ENCODE measurements at places on chromosomes 5 and 9.
A peak's percentile ranks its signal among the peaks of the same experiment; 100 is the strongest.

- no peak for DNase-seq
Measured at GRCh38 chr5:32233696-32234447, 59.8 kb upstream of the GOLPH3 start.

- peak; percentile 59 for DNase-seq
Measured at GRCh38 chr5:95631991-95632675, 12.2 kb downstream of the GPR150 start.

- peak; percentile 59 for DNase-seq
Measured at GRCh38 chr9:132768932-132769905, 99.0 kb downstream of the GTF3C4 start.

DNA sequence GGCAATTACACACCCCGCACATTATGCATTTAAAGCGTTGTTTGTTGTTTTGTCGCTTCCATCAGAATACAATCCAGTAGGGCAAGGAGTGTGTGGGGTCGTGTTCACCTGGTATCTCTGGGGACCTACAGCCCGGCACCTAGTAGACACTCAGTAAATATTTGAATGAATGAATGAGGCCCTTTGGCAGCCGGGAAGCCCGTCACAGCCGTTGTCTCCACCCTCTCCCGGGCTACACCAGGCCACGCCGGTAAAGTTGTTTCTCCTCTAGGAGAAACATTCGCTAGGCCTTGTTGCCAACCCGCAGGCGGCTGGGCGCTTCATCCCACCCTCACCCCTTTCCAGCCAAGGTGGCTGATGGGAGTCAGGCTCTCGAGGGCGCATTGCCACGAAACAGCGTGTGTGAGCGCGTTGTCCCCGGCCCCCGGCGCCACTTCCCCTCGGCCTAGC, 876 bp upstream of the JAK2 start:
- no peak for DNase-seq

- DNase-seq, result no peak
Measured at GRCh38 chr9:91144769-91145168, 216.9 kb downstream of the AUH start.

DNA sequence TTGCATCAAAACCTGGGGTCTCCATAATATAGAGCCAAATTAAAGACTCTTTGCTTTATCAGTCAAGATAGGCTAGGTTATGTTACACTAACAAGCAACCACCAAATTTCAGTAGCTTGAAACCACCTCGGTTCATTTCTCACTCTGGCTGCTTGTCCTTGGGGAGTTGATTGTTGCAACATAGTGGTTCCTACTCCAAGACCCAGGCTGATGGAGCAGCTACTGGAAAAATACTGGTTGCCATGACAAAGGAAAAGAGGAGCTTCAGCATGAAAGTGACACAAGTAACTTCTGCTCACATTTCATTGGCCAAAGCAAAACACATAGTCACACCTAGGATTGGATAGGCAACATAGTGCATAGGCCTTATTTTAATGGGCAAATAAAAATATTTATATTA, 18.5 kb upstream of the RCL1 start:
- DNase-seq, result no peak

- no peak for DNase-seq
Measured at GRCh38 chr9:92406477-92406876, 2.1 kb upstream of the OGN start.

DNA sequence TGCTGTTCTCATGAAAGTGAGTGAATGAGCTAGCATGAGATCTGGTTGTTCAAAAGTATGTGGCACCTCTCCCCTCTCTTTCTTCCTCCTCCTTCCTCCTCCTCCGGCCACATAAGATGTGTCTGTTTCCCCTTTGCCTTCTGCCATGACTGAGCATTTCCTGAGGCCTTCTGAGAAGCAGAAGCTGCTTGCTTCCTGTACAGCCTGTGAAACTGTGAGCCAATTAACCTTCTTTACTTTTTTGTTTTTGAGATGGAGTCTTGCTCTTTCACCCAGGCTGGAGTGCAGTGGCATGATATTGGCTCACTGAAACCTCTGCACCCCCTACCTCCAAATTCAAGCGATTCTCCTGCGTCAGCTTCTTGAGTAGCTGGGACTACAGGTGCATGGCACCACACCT, 6.1 kb downstream of the S100Z start:
- DNase-seq, result peak; percentile 2

GRCh38 chr5:8944005-8944404, 601.9 kb downstream of the SEMA5A start:
- DNase-seq, result no peak

DNA sequence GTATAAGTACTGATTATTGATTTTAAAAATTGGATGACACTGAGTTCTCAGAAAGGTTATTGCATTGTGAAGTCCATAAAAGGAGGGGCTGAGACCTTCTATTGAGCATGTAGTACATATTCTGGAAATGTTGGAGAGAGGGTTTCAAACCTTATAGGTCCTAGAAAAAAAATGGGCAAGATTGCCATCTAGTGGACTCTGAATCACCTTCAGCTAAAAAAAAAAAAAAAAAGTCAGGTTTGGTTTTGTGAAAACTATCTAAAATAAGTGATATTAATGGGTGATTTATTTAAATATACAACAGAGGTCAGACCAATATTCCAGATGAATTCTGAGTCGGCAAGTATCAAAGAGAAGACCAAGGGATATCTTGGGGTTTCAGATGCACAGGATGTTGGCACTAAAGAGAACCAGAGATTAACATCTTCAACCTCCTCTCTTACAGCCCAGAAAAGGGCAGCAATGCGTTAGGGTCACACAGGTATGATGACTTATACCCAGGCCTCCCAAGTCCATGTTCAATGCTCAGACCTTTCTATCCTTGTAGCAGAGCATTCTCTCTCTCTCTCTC, 109.8 kb upstream of the NMUR2 start:
- DNase-seq, result no peak

DNA sequence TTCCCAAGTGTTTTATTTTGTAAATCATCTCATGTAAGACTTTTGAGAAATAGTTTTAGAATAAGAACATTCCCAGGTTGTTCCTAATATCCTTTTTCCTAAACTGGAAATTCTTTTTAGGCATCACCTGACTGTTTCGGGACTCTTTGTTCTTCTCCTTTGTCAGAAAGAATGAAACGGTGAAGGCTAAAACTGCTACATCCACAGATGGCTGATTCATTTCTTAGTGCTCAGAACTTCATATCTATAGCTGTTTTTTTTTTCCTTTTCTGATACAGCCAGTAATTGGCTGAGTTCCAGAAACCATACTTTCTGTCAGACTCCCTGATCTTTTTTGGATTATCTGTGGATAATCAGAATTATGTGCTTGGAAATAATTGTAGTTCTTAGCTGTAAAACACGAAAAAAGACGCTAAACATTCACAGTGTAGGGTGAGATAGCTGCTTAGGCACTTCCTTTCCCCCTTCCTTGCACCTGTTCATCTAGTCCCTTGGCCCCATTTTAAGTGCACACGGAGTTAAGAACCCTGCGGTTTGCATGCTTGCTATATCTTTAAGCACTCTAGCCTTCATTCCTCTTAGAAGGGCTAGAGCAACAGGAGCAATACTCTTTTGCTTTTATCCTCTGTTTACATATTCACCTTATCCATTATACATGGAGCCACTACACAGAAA, 283.9 kb downstream of the PJA2 start:
- DNase-seq, result no peak

DNA sequence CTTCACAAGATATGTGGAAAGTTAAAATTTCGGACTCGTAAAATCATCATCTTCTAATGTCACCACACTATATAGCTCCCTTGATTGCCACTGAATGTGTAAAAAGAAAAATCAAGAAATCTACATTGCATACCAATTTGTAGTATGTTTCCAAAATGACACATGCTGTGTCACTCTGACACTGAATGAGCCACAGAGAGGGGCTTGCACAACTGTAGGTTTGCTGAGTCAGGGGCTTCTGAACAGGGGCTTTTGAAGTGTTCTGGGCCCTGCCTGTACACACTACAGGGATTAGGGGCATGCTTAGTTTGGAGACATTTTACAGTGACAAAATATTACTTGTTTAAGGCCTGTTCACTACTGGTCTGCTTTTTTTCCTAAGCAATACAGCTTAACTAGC, 234.4 kb upstream of the GRAMD2B start:
- no peak for DNase-seq

DNA sequence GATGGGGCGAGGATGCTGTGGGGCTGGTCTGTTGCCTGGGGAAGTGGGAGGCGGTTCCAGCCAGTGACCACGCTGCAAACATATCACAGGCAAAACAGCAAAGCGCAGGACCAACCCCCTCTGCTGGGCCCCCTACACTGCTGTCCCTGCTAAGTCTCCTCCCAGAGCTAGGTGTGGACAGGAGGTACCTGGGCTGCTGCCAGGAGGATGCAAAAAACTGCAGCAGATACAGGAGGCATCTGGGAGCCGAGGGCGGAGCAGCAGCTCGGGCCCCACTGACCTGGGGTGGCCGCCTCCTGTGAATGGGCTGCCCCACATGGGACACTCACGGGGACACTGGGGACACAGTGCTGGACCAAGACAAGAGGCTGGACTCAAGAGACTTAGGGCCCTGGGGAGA, 48.0 kb upstream of the PHYKPL start:
- no peak for DNase-seq

GRCh38 chr9:98667005-98667640, 41.6 kb downstream of the GABBR2 start:
- no peak for DNase-seq

GRCh38 chr5:119902593-119902992, 273.2 kb downstream of the FAM170A start:
- no peak for DNase-seq

- DNase-seq, result no peak
Measured at GRCh38 chr5:9231842-9232241, 314.0 kb downstream of the SEMA5A start.

- DNase-seq, result no peak
Measured at GRCh38 chr5:1440098-1440493, 5.1 kb downstream of the SLC6A3 start.

DNA sequence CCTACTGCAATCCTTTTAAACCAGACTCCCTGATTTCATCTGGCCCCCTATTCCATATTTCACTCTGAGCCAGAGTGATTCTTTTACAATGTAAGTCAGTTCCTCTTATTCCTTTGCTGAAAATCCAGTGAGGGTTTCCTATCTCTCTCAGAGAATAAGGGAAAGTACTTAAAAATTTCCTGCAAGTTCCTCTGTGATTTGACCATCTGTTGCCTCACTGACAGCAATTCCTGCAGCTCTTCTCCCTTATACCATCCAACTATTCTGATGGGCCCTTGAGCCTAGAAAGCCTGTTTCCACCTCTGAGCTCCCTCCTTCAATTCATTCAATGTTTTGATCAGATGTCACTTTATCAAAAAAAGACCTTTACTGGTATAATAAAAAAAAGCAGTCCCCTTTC, 317.1 kb upstream of the CCNH start:
- DNase-seq, result no peak

DNA sequence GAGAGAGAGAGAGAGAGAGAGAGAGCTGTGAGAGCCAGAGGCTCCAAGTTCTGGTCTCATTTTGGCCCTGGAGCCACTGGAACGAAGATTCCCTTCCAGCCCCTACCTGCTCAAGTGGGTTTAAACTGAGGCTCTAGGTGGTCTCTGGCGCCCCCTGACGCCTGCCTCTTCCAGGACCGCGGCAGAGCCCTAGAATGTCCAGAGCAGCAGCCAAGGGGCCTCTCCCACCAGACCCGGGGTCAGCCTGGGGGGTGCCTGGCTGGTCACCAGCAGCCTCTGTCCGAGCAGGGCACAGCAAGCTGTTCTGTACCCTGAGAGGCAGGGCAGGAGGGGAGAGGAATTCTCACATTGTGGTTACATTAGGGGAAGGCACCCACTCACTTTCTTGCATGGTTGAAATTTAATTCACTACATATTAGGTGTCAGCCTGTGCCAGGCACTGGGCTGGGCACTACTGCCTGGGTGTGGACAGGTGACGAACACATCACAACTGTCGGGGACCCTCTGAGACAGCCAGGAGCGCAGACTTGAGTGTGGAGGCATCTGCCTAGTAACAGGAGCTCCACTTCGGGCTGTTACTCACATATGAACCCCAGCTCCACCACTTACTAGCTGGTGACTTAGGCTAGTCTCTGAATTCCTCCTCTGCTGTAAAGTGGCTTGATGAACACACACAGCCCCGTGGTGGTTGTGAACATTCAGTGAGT, 44.5 kb downstream of the AMBP start:
- no peak for DNase-seq

- DNase-seq, result no peak
Measured at GRCh38 chr5:178186427-178186826, 744 bp downstream of the GMCL2 start.

DNA sequence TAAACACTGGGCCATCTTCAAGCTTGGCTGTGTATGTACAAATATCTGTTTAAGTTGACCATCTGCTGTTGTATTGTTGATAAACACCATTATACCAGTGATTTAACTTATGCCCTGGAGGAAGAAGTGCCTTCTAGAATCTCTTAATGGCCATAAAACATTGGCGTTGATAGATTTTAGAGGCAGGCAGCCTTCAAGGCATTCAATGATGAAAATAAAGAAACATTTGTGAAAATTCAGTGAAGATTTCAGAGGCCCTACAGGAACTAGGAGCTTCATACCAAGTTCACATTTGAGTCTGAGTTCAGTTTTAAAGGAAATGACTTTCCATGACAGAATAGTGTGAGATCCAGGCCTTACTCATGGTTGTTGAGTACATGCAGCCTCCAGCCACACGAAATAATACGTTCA, 52.2 kb downstream of the MAP1B start:
- no peak for DNase-seq

GRCh38 chr5:1449081-1449630, 3.9 kb upstream of the SLC6A3 start:
- no peak for DNase-seq

DNA sequence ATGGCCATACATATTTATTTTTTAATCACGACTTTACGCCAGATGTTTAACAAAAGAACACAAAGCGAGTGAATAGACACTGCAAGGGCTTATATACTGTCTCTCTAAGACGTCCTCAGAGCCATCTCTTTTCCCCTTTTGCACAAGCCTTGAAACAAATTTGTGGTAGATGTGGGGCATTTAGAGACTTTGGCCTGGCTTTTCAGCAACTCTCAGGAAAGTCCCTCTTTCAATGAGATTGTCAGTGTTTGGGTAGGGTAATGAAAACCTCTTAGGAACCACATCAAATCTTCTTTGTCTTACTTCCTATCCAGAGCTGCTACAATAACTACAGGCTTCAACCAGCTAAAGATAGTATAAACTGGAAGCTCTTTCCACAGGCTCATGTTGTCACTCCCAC, 380.0 kb downstream of the ANXA1 start:
- DNase-seq, result no peak
